ENCODE measurements at places on chromosomes 13 and 19.

GRCh38 chr19:20359933-20360720 is 193.1 kb downstream of the ZNF486 start:
- DNase-seq: no peak

DNA sequence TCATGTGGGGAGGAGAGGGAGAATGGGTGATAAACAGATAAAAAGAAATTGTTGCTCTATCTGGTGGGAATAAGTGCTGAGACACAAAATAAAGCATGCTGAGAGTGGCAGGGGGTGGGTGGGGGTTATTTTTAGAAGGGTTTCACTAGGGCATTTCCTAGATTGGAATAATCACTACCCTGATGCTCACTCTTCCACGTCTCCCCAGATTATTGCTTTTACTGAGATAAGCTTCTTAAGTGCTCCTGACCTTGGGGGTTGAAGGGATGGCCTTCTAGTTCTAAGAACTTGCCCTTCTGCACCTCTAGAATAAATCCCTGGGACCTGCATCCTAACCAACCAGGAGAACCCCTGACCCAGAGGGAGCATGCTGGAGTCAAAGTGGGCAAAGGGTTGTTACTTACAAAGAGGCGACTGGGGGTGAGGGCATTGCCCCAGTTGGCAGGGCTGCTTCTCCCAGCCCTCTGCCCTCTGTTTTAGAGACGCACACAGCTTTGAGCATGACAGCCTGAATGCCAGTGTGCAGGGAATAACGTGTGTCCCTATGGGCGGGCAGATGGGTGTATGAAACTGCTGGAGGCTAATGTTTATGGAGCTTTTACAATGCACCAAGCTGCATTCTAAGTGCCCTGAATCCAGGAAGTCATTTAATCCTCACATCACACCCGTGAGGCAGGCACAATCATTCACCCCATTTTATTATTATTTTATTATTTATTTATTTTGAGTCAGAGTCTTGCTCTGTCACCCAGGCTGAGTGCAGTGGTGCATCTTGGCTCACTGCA is 743 bp downstream of the RDH8 start:
- no peak for DNase-seq

DNA sequence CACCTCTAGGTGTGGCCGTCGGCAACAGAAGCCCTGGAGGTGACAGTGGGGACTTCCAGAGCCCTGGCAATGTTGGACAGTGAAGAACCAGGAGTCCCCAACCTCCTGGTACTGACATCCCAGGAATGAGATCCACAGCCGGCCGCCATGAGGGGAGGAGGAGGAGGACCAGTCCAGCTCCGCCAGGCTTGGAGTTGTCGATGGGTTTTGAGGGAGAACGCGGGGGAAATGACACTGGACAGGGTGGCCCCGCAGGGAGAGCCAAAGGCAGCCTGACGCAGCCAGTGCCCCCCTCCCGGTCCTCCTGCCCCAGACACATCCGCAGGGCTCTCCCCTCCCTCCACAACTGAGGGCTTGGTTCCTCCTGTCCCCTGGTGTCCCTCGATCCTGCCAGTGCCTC is 57.9 kb downstream of the SPACA7 start:
- DNase-seq: no peak

GRCh38 chr19:45218911-45219743 is 26.1 kb downstream of the EXOC3L2 start:
- no peak for DNase-seq

GRCh38 chr19:5298471-5298901 is 42.1 kb downstream of the PTPRS start:
- no peak for DNase-seq

GRCh38 chr13:74168263-74168675 is 34.1 kb upstream of the KLF12 start:
- no peak for DNase-seq

GRCh38 chr13:81488021-81488420 is 1147.1 kb upstream of the SPRY2 start:
- no peak for DNase-seq

DNA sequence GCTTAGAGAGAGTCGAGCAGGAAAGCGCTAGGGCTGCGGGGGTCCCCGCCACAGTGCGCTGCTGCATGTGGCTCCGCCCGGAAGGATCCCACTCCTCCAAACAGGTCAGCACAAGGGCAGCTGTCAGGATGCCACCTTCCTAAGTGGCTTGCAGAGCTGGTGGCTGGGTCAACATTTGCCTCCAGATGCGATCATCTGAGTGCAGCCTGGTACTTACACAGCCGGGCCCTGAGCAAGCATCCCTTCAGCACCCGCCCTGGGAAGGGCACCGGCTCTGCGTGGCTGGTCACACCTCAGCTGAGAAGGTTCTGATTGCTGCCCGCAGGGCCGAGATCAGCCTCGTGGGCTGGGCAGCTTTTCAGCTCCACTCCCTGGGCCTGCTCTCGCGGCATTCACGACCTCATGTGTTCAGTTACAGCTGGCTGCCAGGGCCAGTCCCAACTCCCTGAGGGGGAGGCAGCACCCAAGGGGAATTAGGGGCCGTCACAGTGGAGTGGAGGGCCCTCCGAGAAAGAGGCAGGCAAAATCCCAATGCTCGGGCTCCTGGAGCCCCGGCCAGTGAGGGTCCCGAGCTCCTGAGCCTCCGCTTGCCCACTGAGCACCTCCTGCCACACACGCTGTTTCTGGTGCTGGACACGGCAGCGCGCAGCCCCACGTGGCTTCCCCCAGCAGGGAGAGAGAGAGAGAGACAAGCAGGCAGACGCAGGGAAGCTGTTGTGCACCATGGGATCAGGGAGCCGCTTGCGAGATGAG is 26.8 kb downstream of the AP1M1 start:
- DNase-seq: no peak

DNA sequence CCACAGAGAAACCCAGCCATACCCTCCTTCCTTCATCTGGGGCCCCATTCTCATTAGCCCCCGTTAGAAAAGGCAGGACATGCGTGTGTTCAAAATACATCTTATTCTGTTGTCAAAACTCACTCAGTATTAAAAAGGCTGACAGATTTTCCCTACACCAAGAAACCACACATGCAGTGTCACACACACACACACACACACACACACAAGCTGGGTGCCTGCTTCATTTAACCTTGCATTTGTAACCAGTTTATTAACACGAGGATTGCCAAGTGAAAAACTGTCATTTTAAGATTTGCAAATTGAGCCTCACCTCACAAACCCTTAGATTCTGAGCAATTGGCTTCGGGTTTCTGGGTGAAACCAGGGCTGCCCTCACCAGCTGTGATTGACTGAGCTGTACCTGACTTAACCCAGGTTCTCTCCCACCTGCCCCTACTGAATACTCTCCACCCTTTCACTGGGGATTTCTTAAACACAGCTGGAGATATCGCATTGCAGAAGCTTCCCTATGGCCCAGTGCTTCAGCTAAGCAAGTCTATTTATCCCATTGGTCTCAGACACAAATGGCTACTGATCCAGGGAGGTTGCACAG is 172.7 kb upstream of the ZNF507 start:
- no peak for DNase-seq

GRCh38 chr19:4379383-4380253 is 20.7 kb downstream of the SH3GL1 start:
- DNase-seq: no peak

GRCh38 chr19:2436926-2437325 is 9.5 kb upstream of the TIMM13 start:
- no peak for DNase-seq

DNA sequence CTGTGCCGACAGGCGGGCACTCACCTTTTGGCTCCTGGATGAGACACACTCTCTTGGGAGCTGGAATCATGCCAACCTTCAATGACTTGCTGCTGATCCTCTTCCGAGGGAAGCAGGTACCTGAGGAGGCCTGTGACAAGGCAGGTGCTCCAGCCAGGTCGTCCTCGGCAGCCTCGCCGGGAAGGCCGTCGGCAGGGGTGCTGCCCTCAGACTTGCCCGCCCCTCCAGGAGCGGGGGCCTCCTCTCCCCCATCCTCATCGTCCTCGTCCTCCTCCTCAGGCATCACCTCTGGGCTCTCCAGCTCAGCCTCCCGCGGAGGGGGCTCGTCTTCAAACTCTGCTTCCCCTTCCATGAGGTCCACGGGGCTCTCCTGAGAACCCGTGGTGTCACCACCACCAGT is 29.2 kb downstream of the SUGP2 start:
- DNase-seq: no peak

DNA sequence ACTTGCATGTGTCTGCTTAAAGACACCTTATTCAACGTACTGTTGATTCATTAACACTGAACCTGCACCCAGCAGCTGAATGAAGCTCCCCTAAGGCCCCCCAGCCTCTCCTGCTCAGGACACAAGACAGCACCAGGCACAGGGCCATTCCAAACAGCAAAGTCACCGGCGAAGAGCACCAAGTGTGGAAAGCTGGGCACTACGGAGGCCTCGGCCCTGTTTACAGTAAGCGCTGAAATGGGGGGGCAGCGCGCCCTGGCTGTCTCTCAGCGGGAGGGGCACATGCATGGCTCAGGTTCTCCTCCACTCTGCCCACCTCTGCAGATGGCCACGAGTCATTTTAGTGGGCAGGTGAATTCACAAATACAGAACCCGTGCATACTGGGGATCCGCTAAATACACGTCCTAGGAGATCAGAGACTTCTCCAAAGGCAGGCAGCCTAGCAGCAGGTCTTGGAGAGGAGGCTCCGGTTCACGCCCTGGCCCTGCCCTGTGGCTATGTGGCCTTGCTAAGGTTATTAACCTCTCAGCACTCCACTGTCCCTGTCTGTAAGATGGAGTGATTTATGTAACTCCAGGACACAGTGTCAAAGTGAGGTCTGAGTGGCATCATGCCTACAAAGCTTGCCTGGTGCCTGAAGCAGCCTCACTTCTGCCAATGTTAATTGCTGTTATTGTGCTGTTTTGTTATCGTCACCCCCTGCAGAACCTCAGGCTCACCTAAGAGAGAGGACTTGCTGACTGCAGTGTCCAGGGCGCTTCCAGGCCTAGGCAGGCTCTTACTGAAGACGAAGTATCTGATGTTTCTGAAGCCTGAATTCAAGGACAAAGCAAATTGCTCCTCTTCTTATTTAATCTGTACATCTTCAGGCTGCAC is 207.4 kb upstream of the SOX1 start:
- no peak for DNase-seq

DNA sequence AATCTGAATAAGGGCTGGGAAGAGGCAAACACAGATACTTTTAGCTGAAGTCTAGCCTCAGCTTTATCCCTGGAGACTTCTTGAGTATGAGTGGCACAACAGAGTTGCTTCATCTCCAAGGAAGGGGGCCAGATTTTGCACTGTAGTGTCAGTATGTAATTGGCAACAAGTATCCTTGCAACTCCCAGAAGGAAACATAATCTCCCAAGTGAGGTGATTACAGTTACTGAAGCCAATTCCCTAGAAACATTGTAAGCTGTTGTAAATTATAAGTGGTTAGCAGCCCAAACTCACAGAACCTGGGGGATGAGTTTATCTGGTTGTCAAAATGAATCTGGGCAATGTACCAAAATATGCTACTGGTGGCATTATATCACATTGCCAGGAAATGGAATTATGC is 2065.7 kb upstream of the PCDH20 start:
- no peak for DNase-seq
